ENCODE measurements at places on chromosomes 11 and 22. TPM values are rescaled to one million over a fixed set of nuclear protein-coding genes. Genes with fewer than 3 reads are reported as not detected.

DNA sequence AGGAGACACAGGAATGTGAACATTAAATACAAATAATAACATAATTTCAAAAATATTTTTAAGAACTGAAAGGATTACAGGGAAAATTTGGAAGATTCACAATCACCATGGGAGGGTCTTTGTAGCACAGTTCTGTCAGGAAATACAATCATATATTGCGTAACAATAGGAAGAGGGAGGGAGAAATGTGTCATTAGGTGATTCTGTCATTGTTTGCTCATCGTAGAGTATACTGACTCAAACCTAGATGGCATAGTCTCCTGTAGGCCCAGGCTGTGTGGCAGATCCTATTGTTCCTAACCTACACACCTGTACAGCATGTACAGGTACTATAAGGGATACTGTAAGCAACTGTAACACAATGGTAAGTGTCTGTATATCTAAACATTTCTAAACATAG, 330.4 kb downstream of the BRD1 start:
- no peaks in the 10 kb centered on the region for H3K36me3 ChIP-seq
- H3K4me1 ChIP-seq = no peaks in the 10 kb centered on the region
- no peak overlapping the region for H3K4me3 ChIP-seq
- DNase-seq = no peak
- no peak overlapping the region for H3K27ac ChIP-seq

- no peaks in the 10 kb centered on the region for H3K27me3 ChIP-seq
- H3K4me3 ChIP-seq = no peak overlapping the region
- DNase-seq = no peak
- no peak overlapping the region for H3K27ac ChIP-seq
- peaks cover 11% of the 10 kb centered on the region for H3K4me1 ChIP-seq
These were observed 22.9 kb downstream of the RAB39A start for GRCh38 chr11:107951155-107951554.

DNA sequence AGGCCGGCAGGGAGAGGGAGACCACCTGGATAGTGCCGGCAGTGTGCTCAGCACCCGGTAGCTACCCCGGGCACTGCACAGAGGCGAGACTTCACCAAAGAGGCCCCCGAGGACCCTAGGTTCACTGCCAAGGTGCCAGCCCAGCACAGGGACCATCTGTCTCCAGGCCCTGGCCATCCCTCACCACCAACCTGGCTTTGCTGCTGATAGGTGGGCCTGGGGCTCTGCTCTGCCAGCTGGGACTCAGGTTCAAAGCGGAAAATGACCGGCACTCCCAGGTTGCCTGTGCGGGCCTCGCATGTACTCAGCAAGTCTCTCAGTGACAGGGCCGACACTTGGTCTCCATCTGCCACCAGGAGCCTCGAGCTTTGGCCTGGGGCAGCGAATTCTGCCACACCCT, 812.2 kb downstream of the BRD1 start:
- H3K27me3 ChIP-seq = peaks cover 4% of the 10 kb centered on the region
- H3K36me3 ChIP-seq = no peaks in the 10 kb centered on the region
- H3K4me3 ChIP-seq = no peak overlapping the region
- H3K27ac ChIP-seq = no peak overlapping the region
- DNase-seq = no peak
- H3K4me1 ChIP-seq = no peaks in the 10 kb centered on the region

- no peak for DNase-seq
- peaks cover under 1% of the 10 kb centered on the region for H3K4me1 ChIP-seq
- no peak overlapping the region for H3K4me3 ChIP-seq
These were observed 44.6 kb downstream of the LIF start for GRCh38 chr22:30201945-30202344.

DNA sequence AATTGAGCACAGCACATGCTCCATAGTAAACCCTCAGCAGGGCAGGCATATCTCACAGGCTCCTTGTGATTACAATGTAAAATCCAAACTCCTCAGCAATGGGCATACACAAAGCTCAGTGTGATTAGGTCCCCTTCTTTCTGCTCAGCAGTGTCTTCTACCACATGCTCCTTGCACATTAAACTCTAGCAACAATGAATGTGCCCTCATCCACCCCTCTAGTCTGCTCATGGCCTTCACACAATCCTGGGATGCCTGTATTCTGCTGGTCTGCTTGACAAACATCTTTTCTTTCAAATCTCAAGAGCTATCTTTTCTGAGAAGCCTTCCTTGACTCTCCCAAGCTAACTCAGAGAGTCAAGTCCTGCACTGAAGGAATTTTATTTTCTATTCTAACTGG, 32.4 kb upstream of the DBX1 start:
- no peaks in the 10 kb centered on the region for H3K36me3 ChIP-seq
- no peak overlapping the region for H3K4me3 ChIP-seq
- no peaks in the 10 kb centered on the region for H3K4me1 ChIP-seq
- no peak for DNase-seq
- no peak overlapping the region for H3K27ac ChIP-seq
- peaks cover 6% of the 10 kb centered on the region for H3K27me3 ChIP-seq

DNA sequence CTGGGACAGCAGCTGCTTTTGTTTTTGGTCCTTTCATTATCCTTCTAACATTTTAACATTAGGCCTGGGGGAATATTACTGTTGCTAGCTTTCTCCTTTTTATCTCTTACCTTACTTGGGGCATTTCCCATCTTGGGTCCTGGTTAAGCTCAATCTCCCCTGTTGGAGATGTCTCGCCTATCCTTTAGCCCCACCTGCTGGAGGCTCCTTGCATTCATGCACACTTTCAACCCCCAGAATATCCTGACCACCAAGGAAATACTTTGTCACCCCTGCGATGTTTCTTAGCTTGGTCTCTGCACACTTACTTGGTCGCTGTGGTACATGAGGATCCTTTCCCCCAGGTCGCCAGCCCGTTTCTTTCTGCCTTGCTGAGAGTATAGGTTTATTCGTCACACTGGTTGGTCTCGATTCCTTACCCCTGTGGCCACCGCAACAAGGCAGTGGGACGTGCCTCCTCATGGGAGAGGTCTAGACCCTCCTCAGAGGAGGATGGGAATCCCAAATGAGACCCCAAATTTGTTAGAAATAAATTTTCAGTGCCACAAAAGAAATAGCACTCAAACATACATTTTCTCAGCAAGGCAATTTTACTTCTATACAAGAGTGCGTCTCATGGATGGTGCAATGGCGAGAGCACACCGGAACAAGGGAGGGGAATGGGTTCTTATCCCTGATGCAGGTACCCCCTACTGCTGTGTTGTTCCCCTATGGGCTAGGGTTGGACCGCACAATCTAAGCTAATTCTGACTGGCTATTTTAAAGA, 5.4 kb upstream of the TXN2 start:
- no peaks in the 10 kb centered on the region for H3K36me3 ChIP-seq
- DNase-seq = no peak
- no peak overlapping the region for H3K4me3 ChIP-seq
- H3K4me1 ChIP-seq = no peaks in the 10 kb centered on the region
- no peak overlapping the region for H3K27ac ChIP-seq

GRCh38 chr11:36577859-36578258, 10.1 kb downstream of the RAG1 start:
- no peak overlapping the region for H3K27ac ChIP-seq
- DNase-seq = no peak
- no peaks in the 10 kb centered on the region for H3K4me1 ChIP-seq
- no peak overlapping the region for H3K4me3 ChIP-seq
- no peaks in the 10 kb centered on the region for H3K36me3 ChIP-seq
- no peaks in the 10 kb centered on the region for H3K27me3 ChIP-seq

DNA sequence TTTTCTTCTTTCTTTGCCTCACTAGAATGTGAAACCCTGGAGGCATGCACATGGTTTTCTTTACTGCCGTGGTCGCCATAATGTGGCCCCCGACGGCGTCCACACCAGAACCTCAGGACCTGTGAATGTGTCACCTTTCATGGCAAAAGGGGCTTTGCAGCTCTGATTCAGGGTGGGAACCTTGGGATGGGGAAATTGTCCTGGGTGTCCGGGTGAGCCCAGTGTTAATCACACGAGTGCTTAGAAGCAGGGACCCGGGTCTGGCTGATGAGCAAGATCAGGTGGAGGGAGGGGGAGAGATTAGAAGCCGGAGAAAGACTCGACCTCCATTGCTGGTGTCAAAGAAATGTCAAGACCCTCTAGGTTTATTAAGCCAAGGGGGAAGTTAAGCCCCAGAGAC, 74.7 kb upstream of the SHISAL1 start:
- H3K27ac ChIP-seq = no peak overlapping the region
- peaks cover 10% of the 10 kb centered on the region for H3K4me1 ChIP-seq
- H3K36me3 ChIP-seq = no peaks in the 10 kb centered on the region
- no peak for DNase-seq

- no peak overlapping the region for H3K27ac ChIP-seq
- H3K4me1 ChIP-seq = no peaks in the 10 kb centered on the region
- no peaks in the 10 kb centered on the region for H3K36me3 ChIP-seq
- H3K4me3 ChIP-seq = no peak overlapping the region
- no peak for DNase-seq
- peaks cover 21% of the 10 kb centered on the region for H3K27me3 ChIP-seq
These were observed 103.9 kb downstream of the GGTLC2 start for GRCh38 chr22:22748297-22748743.

GRCh38 chr11:64916040-64916774, 802 bp downstream of the ATG2A start:
- H3K27ac ChIP-seq = peak overlapping the region; percentile 45
- H3K4me3 ChIP-seq = peak overlapping the region; percentile 94

GRCh38 chr22:27723708-27724107, 77.8 kb downstream of the MN1 start:
- H3K27me3 ChIP-seq = no peaks in the 10 kb centered on the region
- no peak overlapping the region for H3K27ac ChIP-seq
- no peak for DNase-seq

GRCh38 chr22:49278340-49278739, 549.3 kb downstream of the BRD1 start:
- DNase-seq = no peak
- no peaks in the 10 kb centered on the region for H3K36me3 ChIP-seq
- H3K27me3 ChIP-seq = no peaks in the 10 kb centered on the region
- H3K27ac ChIP-seq = no peak overlapping the region
- H3K4me1 ChIP-seq = no peaks in the 10 kb centered on the region
- H3K4me3 ChIP-seq = no peak overlapping the region

- H3K27ac ChIP-seq = no peak overlapping the region
- no peaks in the 10 kb centered on the region for H3K4me1 ChIP-seq
- no peak for DNase-seq
- H3K27me3 ChIP-seq = no peaks in the 10 kb centered on the region
- H3K36me3 ChIP-seq = no peaks in the 10 kb centered on the region
These were observed 501.0 kb upstream of the LUZP2 start for GRCh38 chr11:23995891-23996290.

DNA sequence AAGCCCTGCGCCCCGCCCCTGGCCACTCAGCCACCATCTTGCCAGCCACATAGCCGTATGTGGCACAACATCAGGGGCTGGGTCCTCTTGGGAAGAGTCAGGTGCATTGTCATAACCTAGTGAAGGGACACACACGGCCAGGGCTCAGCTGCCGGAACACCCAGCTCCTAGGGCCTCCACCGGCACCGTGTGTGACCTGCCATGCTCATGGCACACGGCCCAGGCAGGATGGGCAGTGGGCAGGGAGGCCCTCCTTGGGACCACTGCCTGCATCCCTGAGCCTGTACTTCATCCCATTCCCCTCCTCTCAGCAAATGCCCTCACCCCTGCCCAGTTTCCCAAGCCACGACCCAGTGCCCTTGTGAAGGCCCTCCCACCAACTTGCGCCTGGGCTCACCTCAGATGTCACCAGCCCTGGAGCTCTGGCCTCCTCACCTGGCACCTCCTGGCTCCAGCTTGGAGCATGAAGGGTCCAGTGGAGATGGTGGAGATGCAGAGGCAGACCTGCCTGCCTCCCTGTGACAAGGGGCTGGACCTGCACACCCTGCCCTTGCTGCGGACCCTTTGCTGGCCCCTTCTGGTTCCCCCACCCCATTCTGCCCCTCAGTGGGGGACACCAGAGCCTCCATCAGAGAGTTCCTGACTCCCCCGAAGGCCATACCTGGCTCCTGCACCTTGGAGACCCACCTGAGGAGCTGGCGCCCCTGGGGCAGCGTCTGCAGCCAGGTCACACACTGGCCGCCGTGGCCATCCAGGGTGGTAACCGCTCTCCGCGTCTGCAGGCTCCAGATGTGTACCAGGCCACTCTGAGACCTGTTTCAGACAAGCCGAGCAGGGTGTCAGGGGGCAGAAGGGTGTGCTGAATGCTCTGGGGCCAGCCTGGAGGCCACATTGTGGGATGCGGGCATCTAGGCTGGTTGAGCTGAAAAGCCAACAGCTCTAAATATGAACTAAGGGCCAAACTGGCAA, 34.5 kb downstream of the GNB1L start:
- H3K36me3 ChIP-seq = no peaks in the 10 kb centered on the region
- no peaks in the 10 kb centered on the region for H3K4me1 ChIP-seq
- no peak for DNase-seq
- peaks cover 2% of the 10 kb centered on the region for H3K27me3 ChIP-seq

DNA sequence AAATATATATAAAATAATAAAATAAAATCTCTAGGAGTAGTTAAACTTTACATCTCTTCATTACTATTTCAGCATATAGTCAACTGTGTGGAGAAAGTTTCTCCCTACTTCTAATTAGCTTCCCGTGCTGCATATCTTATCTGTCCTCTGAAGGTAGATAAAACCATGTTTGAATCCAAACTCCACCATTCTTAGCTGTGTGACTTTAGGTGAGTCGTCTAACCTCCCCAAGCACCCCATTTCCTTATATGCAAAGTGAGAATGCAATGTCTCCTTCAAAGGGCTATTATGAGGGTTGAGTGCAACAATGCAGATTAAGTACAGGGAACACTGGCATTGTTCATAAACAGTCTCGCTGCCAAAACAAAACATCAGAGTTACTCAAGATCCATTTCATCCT, 80.8 kb upstream of the DRD2 start:
- H3K4me1 ChIP-seq = peaks cover 2% of the 10 kb centered on the region
- H3K36me3 ChIP-seq = no peaks in the 10 kb centered on the region
- no peak for DNase-seq

- no peaks in the 10 kb centered on the region for H3K27me3 ChIP-seq
- H3K4me1 ChIP-seq = peaks cover 2% of the 10 kb centered on the region
- no peak overlapping the region for H3K4me3 ChIP-seq
- H3K27ac ChIP-seq = no peak overlapping the region
These were observed 277.5 kb downstream of the CTTN start for GRCh38 chr11:70675697-70676374.

GRCh38 chr11:134069426-134070341, 812 bp downstream of the JAM3 start:
- H3K4me3 ChIP-seq = peak overlapping the region; percentile 74
- no peaks in the 10 kb centered on the region for H3K36me3 ChIP-seq
- no peaks in the 10 kb centered on the region for H3K27me3 ChIP-seq
- DNase-seq = no peak
- no peak overlapping the region for H3K27ac ChIP-seq

Gene GPR83
- total RNA-seq = 1.5 TPM

Gene OR2D2
- total RNA-seq = 0.29 TPM

Gene NXPE2
- total RNA-seq = not detected

Gene FOLR1
- 0.55 TPM for total RNA-seq

Gene IFTAP
- total RNA-seq = 22.3 TPM

Gene APOL5
- not detected for total RNA-seq

Gene OR51F2
- total RNA-seq = not detected

Gene GAL
- total RNA-seq = 234 TPM

Gene RIMBP3B
- 0.19 TPM for total RNA-seq

Gene SCUBE1
- 5.5 TPM for total RNA-seq

Gene TMEM126A
- total RNA-seq = 33.7 TPM

Gene LRRN4CL
- not detected for total RNA-seq
